Activated T-cell treated with anti-CD3 and anti-CD28 coated beads, Interleukin-2, amount 50 U/mL, for 48 hours (primary cell): ENCODE measurements at places on chromosomes 2 and 18.
A peak's percentile ranks its signal among the peaks of the same experiment; 100 is the strongest.

DNA sequence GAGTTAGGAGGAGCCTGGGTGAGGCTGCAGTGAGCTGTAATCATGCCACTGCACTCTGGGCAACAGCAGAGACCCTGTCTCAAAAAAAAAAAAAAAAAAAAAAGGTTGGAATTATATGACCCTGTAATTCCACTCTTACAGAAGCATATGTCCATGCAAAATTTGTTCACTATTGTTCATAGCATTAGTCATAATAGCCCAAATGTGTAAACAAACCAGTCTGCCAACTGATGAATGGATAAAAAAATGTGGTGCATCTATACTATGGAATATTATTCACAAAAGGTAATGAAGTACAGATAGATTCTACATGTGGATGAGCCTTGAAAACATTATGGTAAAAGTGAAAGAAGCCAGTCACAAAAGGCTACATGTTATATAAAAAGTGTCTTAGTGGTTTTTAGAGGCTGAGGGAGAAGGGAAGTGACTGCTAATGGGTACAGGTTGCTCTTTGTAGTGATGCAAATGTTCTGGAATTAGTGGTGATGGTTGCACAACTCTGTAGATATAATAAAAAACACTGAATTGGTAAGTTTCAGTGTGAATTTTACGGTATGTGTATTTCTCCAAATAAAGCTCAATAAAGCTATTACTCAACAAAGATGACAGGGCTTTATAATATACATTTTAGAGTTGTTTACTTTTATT is 9.4 kb downstream of the COA5 start:
- DNase-seq = no peak

GRCh38 chr18:46630160-46630559 is 26.9 kb downstream of the LOXHD1 start:
- no peak for DNase-seq

GRCh38 chr2:45654250-45654649 is 2.8 kb downstream of the PRKCE start:
- no peak for DNase-seq

- DNase-seq = no peak
These were observed 262.8 kb upstream of the UBE2E3 start for GRCh38 chr2:180717588-180717987.

GRCh38 chr2:13103151-13103550 is 386.4 kb downstream of the TRIB2 start:
- no peak for DNase-seq

DNA sequence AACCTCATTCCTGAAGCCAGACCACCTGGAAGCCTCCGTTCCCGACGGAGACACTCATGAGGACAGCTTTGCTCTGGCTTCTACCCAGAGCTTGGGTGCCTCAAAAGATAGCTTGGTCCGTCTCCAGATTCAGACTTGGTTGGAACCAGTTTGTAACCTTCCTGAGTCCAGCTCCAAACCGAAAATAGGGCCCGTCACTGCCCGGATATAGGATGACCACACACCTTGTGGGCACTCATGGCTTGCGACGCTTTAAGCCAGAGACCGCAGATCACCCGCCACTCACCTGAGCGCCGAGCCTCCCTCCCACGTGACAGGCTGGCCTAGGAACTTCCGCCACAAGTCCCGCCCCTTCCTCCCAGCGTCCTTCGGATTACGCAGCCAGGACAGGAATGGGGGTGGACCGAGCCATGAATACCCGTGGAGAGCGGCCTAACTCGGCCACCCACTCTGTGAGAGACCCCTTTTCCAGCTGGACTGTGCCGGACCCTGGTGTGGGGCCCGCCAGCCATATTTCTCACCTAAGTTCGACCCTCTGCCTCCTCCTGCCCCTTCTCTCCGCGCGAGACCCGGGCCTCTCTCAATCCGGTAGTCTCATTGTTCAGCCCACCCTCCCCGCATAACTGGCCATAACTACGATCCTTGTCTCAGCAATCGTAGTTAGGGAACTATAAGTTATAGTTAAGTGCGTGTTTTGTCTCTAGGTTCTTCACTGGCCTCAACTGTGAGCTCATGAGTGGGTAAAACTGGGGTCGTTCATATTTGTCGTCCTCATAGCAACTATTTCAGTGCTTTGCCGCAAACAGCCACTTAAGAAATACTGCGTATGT is at the start of gene MPV17:
Gene MPV17 (minus strand): TSS at position 332 of the 830 bp plus-strand sequence. CDS start 580 bp downstream, outside the sequence.
- DNase-seq = peak; percentile 93

DNA sequence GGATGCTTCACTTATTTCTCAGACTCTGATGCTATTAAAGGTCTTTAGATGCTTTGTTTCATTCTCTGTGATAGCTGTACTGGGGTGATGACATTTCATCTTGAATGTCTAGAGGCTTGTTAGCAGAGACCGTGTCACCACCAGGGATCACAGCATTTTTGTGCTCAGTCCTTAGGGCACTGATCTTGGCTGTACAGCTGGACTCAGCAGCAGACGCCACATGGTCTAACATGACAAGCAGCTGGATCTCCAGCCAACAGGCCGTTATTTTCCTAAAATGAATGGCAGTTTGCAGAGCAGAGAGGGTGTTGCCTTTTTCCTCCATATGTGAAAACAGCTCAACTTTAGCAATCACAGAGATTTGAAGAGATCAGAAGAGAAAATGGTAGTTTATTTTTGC is 491.8 kb downstream of the CDH2 start:
- DNase-seq = no peak

DNA sequence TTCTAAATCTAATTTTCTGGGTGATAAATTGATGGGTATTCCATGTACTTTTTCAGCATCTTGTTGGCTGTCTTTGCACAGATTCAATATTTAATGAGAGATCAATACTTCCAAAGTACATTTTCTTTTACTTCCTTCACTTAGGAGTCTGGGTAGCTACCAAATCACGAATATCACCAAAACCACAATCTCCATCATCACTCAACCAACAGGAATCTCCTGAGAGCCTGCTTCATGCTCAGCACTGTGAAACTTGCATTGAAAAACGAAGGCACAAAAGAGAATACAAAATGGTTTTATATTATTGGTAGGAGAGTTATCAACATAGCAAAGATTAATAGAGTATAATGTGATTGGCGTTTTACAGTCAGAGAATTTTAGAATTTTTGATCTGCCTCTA is 261.5 kb upstream of the DSEL start:
- no peak for DNase-seq

- peak; percentile 73 for DNase-seq
These were observed 11.8 kb upstream of the DUSP2 start for GRCh38 chr2:96156926-96157648.

DNA sequence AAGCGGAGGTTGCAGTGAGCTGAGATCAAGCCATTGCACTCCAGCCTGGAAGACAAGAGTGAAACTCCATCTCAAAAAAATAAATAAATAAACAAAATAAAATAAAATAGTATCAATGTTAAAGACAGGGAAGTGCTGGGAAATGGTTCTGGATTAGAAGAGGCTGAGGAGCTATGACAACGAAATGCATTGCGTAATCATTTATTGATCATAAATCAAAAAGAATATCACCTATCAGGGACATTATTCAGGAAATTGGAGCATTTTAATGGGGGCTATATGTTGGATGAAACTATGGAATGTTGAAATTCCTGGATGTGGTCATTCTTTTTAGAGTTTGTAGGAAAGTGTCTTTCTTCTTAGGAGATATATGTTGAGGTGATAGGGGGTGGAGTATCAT is 30.9 kb upstream of the MTA3 start:
- DNase-seq = no peak

- no peak for DNase-seq
These were observed 1923.6 kb upstream of the PIK3C3 start for GRCh38 chr18:40031435-40031834.

DNA sequence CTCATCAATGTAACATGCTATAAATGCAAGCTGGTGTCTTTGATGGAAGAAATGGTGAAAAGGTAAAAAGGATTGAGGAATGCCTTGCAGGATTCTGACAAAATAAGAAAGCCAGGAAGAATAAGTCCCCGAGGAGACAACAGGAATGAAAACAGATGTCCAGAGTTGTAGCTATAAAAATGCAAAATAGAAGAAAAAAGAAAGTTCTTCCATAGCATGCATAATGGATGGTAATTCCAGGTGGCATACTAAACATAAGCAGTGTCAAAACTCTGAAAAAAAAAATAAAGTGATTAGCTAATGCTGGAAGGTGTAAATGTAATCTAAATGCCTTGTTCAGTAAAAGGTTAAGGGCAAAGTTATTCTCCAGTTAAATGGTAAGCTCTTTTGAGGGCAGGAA is 225.9 kb upstream of the CHST9 start:
- no peak for DNase-seq

DNA sequence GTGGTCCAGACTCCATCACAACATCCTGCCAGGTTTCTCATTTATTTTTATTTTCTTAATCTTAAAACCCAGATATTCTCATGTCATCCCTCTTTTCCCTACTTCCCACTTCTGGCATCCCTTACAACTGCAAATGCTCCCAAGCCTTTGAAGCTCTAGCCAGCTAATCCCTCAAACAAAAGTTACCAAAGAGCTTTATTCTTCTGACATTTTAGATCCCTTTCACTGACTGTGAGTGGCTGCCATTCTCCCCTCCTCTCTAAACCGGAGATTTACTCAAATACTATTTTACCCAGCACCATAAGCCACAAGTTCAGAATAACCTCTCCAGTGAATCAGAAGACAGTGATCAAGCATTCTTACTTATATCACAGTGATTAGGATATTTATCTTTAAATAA is 569.0 kb upstream of the SYT4 start:
- no peak for DNase-seq

DNA sequence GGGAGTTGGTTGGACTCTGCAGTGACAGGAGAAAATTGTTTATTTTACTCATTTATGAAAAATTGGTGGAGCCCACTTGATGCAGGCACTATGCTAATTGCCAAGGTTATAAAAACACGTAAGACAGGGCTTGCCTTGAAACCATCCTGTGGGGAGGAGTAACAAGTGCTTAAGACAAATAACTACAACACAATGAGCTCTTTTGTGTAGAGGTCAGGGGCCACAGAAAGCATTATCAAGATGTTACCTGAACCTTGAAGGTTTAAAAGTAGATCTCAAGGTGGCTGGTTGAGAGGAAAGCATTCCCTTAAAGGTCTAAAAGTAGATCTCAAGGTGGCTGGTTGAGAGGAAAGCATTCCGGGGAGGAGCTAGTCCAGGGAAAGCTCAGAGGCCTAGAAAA is 381.8 kb upstream of the POU3F3 start:
- DNase-seq = no peak

- no peak for DNase-seq
These were observed 39.3 kb downstream of the PELI1 start for GRCh38 chr2:64104933-64105332.

DNA sequence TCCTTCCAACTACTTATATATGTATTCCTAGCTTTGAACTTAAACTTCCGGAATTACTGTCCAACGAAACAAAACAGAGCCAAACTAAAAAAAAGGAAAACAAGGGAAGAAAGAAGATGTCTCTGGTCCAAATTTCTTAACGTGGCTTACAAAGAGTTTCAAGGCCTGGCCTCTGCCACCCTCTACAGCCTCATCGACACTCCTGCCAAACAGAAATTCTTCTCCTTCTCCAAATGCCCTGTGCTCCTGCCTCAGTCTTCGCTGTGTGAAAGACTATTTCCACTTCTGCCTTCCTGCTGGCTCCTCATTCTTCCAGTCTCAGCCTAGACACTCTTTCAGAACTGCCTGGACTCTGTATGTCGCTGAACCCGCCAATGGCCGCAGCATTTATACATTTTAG is 249.2 kb downstream of the TXNL1 start:
- DNase-seq = no peak

DNA sequence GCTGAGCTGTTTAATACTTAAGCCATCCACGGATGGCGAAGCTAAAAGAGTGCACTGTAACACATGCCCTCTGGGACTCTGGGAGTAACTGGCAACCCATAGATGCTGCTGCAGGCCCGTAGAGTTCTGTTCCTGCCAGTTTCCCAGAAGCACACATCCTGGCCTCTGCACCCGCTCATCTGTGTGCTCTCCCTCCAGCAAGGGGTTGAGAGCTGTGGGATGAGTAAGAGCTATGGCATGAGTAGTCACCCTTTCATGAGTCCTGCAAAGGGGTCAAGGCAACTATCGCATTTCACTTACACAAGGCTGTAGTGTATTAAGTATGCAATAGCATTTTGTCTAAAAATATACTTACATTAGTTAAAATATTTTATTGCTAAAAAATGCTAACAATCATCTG is 1341.8 kb upstream of the NXPH2 start:
- no peak for DNase-seq

DNA sequence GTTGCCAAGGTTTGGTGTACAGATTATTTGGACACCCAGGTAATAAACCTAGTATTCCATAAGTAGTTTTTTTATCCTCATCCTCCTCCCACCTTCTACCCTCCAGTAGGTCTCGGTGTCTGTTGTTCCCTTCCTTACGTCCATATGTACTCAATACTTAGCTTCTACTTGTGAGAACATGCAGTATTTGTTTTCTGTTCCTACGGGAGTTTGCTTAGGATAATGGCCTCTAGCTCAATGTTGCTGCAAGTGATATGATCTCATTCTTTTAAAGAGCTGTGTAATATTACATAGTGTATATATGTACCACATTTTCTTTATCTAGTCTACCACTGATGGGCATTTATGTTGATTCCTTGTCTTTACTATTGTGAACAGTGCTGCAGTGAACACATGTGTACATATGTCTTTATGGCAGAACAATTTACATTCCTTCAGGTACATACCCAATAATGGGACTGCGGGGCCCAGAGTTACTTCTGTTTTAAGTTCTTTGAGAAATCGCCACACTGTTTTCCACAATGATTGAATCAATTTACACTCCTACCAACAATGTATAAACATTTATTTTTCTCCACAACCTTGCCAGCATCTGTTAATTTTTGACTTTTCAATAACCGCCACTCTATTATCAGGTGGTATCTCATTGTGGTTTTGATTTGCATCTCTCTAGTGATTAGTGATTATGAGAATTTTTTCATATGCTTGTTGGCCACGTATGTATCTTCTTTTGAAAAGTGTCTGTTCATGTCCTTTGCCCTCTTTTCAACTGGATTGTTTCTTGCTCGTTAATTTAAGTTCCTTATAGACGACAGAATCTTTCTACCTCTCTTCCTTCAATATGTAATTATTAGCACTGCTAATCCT is 88.0 kb downstream of the MEMO1 start:
- no peak for DNase-seq

DNA sequence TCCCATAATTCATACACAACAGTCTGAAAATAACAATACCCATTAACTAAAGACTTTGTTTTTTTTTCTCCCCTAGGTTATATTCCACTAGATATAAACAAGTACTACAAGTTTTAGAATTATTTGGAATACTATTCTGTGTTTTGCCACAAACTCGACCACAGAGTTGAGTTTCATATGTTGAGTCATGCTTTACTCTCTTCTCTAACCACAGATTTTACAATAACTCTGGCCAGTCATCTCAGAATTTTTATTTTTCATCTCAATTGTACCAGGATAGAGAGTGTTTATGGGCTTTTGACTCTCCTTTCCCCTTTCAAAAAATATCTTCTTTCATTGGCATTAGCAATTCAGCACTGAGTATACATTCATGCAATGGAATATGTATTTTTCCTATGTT is 348.7 kb upstream of the GALNT5 start:
- no peak for DNase-seq
